ENCODE measurements at places on chromosomes 7 and 10. TPM values are rescaled to one million over a fixed set of nuclear protein-coding genes. Genes with fewer than 3 reads are reported as not detected.

The TRIM50 gene
- total RNA-seq, result not detected

The TMEM106B gene
- 73.6 TPM for total RNA-seq

The TAS2R4 gene
- total RNA-seq, result 6.6 TPM

The TMEM229A gene
- 12.6 TPM for total RNA-seq

The ASAH2B gene
- 4.1 TPM for total RNA-seq

GRCh38 chr10:132355754-132356153, 23.8 kb downstream of the LRRC27 start:
- peak; percentile 61 for DNase-seq

- DNase-seq, result no peak
These were observed 17.9 kb downstream of the RFC2 start for GRCh38 chr7:74236284-74236683.

DNA sequence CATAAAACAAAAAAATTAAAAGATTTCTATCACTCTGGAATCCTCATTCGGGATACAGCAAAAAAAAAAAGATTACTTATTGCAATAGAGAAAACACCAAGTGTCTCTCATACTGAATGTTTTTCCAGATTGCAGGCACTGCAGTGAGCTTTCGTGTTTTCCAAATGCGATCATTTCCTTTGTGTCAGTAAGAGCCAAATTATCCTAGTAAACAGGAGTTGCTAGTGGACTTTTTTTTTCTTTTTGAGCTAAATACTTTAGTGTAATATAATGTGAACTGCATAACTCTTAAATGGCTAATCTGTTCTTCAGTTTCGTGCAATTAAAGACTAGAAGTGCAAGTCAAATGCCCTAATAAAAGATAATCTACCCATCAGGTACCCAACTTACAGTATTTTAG, 44.4 kb upstream of the TOMM7 start:
- DNase-seq, result no peak

DNA sequence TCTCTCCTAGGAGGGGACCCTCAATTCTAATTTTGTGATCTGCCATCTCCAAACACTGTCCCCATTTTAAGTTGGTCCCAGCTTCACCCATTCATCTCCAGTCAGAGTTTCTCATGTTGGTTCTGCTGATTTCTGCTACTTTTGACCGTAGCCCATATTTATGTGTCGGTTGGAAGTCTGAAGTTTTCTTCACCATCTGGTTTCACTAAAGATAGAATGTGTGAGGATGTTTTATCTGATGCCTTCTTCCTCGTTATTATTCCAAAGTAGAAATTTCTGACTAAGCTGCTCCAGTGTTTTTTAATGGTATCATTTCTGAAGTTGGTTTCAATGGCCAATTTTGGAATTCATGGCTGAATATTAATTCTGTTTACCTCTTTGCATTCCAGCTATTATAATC, 21.3 kb upstream of the IFIT2 start:
- no peak for DNase-seq

DNA sequence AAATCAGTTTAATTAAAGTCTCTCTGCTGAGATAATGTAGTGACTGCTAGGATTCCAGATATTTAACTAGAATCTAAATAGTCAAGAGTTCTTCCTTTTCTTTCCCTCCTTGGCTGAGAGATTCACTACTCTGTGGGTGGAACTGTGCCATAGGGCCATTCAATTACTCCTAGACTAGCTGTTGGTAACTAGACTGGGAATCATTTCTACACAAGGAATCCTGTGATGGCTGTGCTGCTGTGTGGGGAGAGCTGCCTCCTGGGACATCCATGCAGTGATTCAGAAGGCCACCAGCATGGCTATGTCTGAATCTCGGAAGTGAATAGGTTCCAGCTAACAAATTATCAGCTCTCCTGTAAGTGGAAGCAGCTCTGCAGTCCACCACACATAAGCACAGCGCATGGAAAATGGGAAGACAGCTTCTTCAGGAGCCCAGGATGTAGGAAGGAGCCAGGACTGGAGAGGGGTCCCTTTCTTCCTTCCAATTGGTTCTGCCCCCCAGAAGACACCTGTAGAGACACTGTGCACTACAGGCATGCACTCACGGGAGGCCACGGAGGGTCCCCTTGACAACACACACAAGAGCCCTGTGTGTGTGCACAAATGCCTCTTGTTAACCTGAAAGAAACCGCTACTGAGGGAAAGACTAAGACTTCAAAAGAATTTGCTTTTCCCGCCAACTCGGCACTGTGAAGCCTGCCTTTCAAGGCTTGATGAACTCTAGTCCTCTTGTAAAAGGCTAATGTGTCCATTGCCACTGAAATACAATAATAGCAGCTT, 66.5 kb downstream of the SCRN1 start:
- no peak for DNase-seq

DNA sequence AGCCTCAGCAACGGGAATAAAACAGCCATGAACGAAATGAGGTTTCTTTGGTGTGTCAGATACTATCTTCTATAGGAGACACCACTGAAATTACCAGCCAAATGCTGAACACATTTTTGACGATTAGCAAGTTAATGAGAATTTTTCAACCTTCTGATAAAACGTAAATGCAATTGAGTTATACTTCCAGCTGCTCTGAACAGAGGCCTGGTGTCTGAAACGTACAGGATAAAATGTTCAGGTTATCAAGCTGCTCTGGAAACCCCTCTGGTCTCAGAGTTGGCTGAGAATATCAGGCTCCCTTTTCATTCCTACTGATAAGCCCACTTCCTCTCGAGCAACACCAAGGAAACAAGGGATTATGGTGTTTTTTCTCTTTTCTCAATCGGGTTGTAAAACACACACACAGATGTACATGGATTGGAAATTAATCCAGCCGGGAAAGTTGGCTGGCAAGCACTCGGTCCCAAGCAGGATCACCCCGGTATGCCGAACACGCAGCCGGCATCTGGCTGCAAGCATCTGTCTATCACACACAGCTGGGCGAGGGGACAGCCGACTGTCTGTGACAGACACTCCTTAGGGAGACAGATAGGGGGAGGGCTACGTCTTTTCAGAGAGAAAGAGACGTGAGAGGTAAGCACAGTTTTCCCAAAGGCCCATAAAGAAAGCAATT, 171.8 kb downstream of the PRKAG2 start:
- DNase-seq, result no peak

- peak; percentile 28 for DNase-seq
These were observed 6.1 kb downstream of the TBATA start for GRCh38 chr10:70779088-70779487.

GRCh38 chr7:34612661-34613060, 45.4 kb upstream of the NPSR1 start:
- DNase-seq, result no peak

DNA sequence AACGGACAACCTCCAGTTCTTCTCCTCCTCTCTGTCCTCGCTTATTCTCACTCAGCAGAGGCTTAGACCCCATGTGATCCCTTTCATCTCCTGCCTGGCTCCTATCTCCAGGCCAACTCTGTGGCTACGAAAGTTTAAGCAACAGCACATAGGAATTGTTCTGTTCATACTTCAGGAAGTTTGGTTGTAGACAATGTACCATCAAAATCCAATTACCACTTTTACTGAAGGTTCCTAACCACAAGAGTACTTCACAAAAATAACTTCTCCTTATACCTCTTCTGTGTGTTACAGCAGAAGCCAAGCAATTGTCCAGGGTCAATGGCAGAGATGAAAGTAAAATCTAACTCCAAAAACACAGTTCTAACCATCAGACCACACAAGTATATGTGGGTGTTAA, 80.0 kb downstream of the SLC25A13 start:
- no peak for DNase-seq

- no peak for DNase-seq
These were observed 45.9 kb upstream of the TMEM72 start for GRCh38 chr10:44865289-44865671.

DNA sequence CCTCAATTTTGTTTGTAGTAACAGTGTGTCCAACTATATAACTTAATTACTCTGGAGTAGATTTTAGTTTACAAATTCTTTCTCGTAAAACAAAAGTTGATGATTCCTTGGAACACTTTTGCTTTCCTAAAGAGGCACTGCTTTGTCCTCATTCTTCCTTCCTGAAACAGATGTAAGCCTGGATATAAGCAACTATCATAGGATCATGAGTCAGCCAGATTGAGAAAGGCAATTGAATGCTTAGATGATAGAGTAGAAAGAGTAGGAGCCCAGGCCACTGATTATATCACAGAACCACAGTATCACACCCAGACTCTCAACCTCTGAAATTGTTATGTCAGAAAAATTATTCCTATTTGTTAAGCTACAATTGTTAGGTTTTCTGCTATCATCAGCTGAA, 69.9 kb downstream of the TMEM106B start:
- no peak for DNase-seq

DNA sequence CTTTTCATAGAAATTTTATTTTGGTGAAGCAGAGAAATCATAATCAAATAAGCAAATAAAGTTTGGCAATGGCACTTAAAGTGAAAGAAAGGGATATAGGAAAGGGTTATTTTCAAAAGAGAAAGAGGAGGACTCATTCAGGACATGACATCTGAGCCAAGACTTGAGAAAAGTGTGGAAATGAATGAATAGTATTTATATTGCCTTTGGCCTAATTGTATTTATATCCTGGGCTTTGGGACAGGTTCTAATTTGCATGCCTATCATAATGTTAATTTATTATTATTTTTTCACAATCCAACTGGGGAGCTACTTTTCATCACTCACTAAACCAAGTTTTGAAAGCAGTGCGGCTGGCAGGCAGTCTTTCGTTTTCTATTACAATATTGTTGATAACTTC, 376.8 kb downstream of the HGF start:
- no peak for DNase-seq

- DNase-seq, result no peak
These were observed 186.9 kb downstream of the ELFN1 start for GRCh38 chr7:1856888-1857441.

DNA sequence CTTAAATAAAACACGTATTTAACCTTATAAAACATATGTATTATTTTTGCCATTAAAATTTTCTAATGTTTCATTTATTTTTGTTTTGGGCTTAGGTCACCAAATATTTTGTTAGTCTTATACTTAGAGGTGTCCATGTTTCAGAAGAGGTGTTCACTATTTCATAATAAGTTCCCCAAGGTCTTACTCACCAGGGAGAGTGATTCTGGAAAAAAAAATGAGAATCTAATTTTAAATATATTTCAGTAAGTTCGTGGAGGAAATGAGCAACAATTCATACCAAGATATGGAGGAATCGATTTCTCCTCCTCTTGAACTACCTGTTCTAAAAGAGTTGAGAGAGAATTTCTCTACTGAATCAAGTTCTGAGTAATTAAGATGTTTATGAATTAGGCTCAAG, 271.6 kb upstream of the SLC26A5 start:
- DNase-seq, result no peak

DNA sequence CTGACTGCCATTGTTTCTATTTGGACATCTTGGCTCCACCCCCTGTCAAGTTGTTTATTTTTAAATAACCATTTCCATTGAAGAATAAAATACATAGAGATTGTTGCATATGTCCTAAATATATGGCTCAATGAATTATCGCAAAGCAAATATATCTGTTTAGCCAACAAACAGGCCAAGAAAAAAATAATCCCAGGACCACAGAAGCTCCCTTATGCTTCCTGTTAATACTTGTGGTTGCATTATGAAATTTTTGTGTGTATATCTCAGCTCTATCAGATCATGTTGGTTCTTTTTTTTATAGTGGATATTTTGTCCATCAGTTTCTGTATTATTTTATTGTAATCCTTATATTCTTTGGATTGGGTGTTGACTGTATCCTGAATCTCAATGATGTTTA, 53.4 kb upstream of the CYP2C8 start:
- no peak for DNase-seq

DNA sequence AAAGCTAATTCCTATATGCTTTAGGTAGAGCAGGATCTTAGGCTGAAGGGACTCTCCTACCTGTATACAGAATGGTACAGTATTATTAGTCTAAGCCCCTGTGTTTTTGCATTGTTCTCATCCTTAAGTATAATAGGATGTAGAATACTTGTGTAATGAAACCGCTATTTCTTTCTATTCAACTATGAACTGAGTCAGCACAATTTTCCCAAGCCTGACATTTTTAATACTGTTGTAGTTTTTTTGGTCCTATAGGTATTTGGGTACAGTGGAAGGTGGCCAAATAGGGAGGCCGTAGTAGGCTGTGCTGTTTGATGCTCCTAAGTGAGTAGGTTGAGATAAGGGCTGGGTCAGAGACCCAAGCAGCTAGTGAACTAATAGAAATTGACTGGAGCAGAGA, 205.1 kb downstream of the MACC1 start:
- no peak for DNase-seq

DNA sequence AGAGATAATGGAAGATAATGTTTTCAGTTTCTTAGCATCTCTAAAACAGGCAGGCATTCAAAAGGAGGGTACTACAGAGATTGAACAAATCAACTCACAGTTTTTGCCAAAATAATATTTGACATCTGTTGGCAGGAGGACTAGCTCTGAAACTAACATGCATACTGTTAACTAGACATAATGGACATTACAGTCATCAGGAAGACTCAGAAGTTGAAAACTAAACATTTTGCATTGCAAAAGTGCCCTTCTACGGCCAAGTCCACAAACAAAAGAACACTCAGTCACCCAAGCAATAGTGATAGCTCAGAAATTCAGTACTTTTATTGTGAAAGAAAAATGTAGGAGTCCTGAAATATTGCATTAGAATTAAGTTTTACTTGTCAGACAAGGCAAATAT, 399.0 kb downstream of the HGF start:
- DNase-seq, result no peak

DNA sequence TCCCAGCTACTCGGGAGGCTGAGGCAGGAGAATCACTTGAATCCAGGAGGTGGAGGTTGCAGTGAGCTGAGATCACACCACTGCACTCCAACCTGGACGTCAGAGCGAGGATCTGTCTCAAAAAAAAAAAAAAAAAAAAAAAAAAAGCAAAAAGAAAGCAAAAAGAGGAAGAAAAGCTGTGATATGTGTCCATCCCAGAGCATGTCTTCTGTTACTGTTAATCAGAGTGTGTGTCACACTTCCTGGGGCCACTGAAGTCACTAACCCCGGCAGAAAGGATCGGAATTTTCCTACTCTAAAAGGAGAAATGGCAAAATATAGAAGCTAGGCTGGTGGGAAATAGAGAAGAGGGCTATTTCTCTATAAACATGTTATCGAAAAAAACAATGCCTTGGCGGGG, 11.9 kb downstream of the PIK3AP1 start:
- DNase-seq, result no peak

- no peak for DNase-seq
These were observed 60.7 kb upstream of the ZNF746 start for GRCh38 chr7:149558149-149558861.

DNA sequence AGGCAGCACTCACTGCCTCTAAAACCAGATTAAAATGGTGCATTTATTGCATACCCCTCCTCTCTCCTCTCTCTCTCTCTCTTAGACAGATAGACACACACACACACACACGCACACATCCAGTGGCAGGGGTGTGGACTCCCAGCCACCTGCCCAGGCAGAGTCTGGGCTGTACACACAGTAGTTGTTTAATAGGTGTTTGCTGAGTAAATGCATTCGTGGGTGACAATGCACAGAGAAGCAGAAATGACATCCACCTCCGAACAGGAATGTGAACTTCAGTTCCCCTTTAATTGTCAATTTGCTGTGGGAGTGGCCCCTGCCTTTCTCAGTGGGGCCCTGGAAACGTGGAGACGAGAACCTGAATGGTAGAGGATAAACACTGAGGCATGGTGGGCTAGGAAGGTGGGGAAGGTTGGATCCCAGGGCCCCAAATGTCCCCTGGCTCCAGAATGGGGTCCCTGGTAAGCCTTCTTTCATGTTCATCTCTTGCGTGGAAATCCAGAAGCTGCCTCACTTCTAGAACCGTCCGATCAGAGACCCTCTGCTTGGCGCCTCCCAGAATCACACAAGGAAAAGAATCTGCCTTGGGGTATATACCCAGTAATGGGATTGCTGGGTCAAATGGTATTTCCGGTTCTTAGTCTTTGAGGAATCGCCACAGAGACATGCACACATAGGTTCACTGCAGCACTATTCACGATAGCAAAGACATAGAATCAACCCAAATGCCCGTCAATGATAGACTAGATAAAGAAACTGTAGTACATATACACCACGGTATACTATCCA, 58.5 kb upstream of the ECHDC3 start:
- no peak for DNase-seq

All from dorsolateral prefrontal cortex (tissue), 122 donors.